GM04504 (cell line): ENCODE measurements at places on chromosomes 12 and 14.

- DNase-seq: no peak
Observed at GRCh38 chr12:25526778-25527177, 26.3 kb downstream of the LMNTD1 start.

GRCh38 chr12:99154216-99154982 lies 493.2 kb upstream of the GARIN6 start:
- DNase-seq: no peak

GRCh38 chr12:8504351-8504750 lies 9.0 kb upstream of the CLEC4D start:
- no peak for DNase-seq

- DNase-seq: no peak
Observed at GRCh38 chr12:113425960-113426453, 3.8 kb downstream of the SDSL start.

DNA sequence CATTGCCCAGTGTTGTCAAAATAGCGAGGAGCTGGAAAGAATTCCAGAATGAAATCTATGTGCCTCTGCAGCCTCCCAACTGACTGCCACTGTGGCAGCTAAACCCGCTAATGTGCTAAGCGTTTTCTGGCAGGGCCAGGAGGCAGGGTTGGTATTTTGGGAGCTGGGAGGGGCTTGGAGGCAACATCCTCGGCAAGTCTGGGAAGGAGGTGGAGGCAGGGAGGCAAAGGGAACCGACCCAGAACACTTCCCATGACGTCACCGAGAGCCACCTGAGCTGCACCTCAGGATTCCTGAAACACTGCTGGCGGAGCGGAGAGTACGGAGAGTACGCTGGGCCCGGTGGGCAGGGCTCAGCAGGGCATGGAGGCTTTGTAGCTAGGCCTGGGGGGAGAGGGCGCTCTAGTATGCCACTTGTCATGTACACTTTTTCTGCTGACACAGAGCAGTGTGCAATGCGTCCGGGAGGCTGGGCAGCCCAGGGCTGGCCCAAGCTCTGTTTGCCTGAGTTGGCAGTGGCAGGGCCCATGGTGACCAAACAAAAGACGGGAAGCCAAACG lies 81.5 kb downstream of the DPF3 start:
- no peak for DNase-seq

- DNase-seq: no peak
Observed at GRCh38 chr14:77004711-77005460, 23.6 kb downstream of the IRF2BPL start.

- DNase-seq: no peak
Observed at GRCh38 chr14:102605029-102605428, 12.6 kb downstream of the RCOR1 start.
